ENCODE measurements at places on chromosomes 11 and 22.
A peak's percentile ranks its signal among the peaks of the same experiment; 100 is the strongest.

GRCh38 chr11:106322106-106322505 is 244.6 kb downstream of the AASDHPPT start:
- no peak for DNase-seq

GRCh38 chr11:125933030-125933813 is 12.6 kb upstream of the VSIG10L2 start:
- no peak for DNase-seq

- no peak for DNase-seq
These were observed 69.8 kb upstream of the MTMR2 start for GRCh38 chr11:95993438-95994298.

- no peak for DNase-seq
These were observed 21.5 kb upstream of the GSTP1 start for GRCh38 chr11:67561971-67562619.

DNA sequence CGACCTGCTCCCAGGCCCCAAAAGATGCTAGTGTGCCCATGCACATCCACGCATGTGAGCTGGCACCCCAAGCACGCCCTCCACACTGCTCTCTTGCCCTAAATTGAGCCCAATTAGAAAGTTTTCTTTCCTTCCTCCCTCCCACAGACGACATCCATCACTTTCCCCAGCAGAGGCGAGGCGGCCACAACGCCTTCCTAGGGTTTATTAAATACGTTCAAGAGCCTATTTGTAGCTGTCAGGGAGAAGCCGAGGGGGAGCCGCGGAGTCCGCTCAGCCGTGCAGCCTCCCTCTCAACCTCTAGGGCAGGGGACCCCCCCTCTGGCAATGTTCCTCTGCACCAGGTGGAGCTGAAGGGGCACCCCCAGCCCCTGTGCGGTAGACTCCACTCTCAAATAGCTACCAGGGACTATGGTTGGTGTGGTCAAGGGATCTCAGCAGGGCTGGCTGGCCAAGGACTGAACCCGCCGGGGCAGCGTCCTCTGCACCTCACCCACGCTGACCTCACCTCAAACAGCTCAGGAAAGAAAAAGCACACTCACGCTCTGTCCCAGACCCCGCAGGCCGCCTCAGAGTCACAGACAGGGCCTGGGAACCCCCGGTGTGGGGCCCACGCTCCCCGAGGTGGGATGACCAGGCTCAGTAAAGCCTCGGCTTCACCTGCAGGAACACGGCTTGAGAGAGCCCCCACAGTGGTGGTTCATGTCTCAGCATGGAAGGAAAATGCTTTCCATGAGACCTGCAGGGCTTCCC is 152.4 kb downstream of the DSCAML1 start:
- DNase-seq: no peak

DNA sequence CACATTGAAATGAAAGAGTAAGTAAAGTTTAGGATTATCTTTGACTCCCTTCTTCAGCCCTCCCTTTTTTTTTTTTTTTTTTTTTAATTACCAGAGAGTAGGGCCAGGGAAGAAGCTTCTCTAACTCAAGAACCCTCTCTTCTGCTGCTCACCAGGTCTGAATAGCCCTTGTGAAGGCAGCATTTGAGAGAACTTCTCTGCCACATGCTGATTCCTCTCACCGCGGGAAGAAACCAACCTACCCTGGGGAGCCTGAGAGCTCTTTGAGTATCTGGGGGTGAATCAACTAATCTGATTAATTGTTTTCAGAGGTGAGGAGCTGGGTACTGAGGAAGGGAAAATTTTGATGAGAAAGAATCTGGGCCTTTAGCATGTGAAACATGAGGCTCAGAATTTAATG is 434.5 kb upstream of the CCDC90B start:
- DNase-seq: no peak

DNA sequence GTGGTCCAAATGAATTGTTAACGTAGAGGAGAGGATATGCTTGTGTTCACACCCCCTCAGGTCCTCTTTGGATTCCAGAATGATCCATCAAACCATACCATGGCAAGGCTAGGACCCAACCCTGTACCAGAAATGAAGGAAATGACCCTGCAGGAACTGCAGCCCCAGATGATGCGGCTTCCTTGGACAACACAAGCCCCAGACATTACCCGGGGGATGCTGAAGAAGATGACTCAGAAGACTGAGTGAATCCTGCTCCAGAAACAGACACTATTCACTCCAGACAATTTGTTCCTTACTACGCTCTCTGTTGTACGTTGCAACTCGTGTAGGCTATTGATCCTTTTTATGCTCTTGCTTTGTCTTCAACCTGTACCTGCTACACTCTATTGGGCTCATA is 15.2 kb upstream of the MTMR2 start:
- DNase-seq: no peak

DNA sequence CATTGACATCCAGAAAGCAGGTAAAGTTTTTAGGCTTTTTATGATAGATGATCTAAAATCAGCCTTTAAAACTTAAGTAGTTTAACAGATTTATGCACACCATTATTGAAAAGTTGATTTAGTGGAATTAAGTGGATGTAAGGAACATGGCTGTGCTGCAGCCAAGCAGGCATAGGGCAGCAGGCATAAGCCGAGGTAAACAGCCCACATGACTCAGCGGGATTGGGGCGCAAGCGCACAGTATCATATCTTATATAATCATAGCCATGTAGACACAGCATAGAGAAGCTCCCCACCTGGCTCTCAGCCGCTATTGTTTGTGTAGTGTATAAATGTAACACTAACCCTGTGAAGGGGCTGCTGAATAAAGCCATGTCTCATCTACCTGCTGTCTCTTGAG is 157.5 kb downstream of the WNT11 start:
- DNase-seq: no peak

DNA sequence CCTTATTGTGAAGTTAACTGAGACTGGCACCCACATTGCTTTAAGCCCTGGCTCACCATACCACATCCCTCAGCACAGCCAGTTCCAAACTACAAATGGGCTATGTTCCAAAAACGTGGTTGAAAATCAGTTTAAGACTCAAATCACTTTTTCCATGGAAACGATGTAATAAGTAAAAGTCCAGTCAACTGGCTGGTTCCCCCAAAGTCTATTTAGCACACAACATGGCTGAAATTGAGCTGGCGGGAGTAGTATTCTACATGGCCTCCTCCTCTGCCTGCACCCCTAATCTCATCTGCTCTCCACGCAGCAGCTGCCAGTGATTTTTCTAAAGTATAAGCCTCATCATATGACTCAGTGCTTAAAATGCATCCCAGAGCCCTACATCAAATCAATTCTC is 40.9 kb upstream of the BIRC3 start:
- no peak for DNase-seq

DNA sequence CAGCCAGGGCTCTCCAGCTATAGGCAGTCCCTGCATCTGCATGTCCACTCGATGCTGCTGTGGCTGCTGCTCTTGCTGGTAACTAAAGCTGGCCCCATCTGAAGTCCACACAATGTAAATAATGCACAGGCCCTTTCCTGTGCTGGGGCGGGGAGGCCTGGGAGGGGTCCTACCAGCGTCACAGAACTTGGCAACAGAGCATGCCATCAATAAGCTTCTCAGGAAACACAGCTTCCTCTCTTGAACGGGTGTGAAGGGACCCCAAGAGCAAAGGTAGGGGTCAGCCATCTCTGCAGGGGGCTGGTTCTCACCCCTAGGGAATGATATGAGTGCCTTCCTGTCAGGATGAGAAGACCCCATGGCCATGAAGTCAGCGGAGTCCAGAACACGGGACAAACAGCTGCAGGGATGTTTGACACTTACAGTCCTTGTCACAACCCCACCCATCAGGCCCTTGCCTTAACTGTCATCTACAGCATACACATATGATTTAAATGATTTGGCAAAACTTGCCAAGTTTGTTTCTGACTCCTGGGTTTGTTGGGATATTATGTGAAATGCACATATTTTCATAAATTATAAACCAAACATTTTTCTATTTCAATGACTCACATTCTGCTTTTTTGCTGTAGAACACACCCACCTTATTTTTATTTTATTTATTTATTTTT is 39.1 kb upstream of the LYVE1 start:
- DNase-seq: no peak

DNA sequence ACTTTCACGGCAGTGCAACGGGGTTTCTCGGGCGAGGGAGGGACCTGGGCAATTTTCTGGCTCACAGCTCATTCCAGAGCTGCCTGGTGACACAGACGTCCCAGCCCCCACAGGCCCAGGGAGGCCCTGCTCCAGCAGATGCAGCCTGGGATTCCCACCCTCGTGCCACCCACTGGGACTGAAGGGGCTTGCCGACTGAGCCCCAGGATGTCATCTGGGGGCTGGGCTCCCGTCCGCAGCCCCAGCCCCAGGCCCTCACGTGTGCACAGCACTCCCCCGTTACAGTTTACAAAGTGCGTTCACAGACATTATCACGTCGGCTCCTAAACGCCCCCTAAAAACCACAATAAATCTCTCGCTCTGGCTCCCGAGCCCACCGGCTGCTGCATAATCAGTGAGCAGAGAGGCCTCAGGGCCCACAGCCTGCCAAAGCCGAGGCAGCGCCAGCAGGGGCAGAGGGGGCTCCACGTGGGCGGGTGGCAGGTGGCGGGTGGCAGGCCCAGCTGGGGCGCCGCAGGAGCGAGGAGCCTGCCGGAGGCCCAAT is 76.9 kb upstream of the TCF20 start:
- DNase-seq: peak; percentile 24

GRCh38 chr22:41951898-41952474 is at the start of gene SMIM45:
Gene SMIM45 (plus strand): TSS chr22:41952150.
- peak; percentile 17 for DNase-seq

- DNase-seq: no peak
These were observed 17.0 kb upstream of the SUSD2 start for GRCh38 chr22:24164243-24164642.

DNA sequence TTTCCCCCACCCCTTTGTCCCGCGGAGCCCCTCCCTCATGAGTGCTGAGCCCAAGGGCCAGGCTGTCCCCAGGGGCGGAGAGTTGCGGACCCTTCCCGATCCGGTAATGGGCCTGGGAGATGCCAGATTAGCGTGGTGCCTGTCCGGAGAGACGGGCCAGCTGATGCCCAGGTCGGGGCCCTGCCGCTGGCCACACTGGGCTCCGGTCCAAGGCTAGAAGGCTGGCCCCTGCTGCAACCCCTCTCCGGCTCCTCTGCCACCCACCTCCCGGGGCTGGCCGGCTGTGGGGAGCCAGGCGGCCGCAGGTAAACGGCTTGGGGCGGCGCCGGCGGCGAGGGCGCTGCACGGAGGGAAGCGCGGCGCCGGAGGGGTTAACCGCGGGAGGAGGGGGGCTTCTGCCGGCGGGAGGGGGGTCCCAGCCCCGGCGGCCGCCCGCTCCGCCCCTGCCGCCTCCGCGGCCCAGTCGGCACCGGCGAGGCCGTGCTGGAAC is at the start of gene KCNK4:
Gene KCNK4 (plus strand): TSS at position 41 of the 490 bp plus-strand sequence. CDS start 1,717 bp downstream, outside the sequence.
- no peak for DNase-seq

GRCh38 chr11:575313-575995 is 816 bp upstream of the PHRF1 start:
- DNase-seq: no peak

DNA sequence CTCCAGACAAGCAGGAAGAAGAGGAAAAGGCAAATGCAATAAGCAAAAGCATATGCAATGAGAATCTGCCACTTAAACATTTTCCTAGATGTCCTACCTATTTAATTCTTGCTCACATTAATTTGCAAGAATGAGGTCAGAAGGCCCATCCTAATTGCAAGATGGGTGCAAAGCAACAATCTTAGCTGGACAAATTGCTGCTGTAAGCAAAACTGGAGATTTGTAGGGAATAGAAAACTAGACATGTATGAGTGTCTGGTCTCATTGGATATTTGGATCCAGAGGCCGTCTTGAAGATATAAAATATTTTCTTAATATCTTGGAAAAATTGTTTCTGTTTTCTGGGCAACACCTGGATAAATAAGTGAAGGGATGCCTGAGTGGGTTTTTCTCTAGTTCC is 150.1 kb upstream of the PGR start:
- DNase-seq: no peak

DNA sequence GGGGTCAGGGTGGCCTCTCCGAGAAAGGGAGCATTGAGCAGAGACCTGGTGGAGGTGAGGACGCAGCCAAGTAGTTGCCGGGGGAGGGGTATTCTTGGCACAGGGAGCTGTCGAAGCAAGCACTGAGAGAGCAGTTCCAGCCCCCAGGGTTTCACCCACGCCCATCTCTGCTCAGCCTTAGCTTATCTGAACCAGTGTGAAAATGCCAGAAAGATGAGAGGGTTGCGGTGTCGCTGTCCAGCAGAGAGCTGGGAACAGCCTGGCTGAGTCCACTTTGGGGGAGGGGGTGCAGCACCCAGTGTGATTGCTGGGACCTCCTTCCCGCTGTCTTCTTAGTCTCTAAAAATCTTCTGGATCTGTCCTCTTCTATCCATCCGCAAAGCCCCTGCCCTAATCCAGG is 123.3 kb upstream of the TBCEL start:
- DNase-seq: no peak

- DNase-seq: no peak
These were observed 41.2 kb upstream of the GRAMD4 start for GRCh38 chr22:46578824-46579561.

DNA sequence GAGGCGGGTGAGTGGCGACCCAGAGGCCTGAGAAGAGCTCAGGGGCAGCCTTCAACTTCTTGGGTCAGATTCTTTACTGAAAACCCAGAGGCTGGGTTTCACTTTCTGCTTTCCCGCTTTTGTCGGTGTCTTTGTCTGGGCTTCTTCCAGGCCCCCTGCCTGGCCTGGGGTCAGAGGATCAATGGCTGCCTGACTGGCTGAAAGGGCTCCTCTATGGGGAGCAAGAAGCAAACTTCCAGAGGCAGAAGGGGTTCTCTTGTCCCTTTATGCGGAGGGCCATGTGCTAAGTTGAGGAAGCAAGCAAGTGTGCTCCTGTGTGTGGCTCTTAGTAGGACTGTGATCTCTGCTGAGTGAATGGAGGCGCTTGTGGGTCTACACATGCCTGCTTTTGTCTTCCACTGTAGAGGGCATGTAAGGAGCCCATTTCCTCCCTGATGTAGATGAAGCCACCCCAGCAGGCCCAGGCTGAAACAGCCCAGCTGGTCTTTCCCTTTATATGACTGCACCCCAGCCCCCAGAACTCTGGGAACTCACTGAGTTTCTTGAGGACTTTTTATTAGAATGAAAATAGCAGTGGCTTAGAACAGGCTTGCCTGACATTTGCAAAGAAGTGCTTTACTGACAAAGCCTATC is 1.0 kb upstream of the PKNOX2 start:
- no peak for DNase-seq

DNA sequence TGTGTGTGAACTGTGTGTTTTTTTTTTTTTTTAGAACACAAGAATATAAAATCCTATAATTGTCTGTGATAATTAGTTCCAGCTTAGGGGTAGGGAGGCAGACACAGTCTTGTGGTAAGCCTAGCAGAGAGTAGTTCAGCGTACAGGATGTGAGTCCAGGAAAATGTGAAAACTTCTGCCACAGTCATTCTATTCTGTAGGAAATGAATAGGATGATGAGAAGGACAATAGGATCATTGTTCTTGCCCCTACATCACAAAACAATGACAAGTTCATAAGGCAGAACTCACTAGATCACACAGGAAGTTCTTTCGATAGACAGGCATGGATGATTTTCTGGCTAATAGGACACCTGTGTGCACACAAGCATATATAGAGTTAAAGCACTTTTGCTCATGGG is 132.2 kb downstream of the NAV2 start:
- DNase-seq: no peak

- no peak for DNase-seq
These were observed 718 bp downstream of the FADS2 start for GRCh38 chr11:61828629-61829407.

GRCh38 chr22:24186892-24187670 is 5.8 kb downstream of the SUSD2 start:
- DNase-seq: no peak

Data from NCI-H446 (cell line).